EL (cell line): ENCODE measurements at places on chromosomes 5 and 9.
A peak's percentile ranks its signal among the peaks of the same experiment; 100 is the strongest.

GRCh38 chr5:131942016-131942415 lies 3.4 kb downstream of the MEIKIN start:
- no peak for DNase-seq

DNA sequence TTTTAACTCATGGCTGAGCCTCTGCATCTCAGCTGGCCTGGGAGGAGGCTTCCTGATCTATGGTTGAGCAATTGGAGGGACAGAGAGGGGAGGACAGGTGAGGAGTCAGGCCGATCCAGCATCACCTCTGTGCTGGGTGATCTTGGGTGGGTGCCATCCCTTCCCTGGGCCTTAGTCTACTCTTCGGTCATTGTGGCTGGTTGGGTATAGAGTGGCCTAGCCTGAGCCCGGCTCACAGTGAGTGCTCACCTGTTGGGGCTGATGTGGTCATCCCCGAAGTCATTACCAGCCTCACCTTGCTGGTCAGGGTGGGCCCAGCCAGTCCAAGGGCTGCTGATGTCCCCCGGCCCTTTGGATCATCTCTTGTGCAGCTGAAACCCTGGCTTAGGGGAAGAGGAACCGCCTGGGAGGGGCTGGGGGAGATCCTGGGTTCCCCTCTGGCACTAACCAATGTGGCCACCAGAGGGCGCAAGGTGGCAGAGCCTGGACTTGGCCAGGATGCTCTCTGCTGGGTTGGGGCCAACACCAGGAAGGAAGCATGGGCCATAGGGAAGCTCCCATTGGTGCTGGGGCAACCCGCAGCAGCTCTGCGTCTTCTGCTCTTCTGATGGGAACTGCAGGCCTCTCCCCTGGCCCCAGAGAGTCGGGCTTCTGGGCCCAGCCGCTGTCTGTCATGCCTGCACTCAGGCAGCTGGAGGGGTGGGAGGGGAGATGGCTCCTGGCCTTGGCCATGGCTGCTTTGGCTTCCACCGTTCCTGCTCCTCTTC lies 17.3 kb upstream of the ODF2 start:
- peak; percentile 79 for DNase-seq

GRCh38 chr9:130768891-130769403 lies 66.1 kb upstream of the ABL1 start:
- DNase-seq = no peak

- peak; percentile 86 for DNase-seq
These were observed 41.4 kb upstream of the TIFAB start for GRCh38 chr5:135493406-135494180.

- DNase-seq = no peak
These were observed 62.2 kb downstream of the RAD23B start for GRCh38 chr9:107345327-107345726.

DNA sequence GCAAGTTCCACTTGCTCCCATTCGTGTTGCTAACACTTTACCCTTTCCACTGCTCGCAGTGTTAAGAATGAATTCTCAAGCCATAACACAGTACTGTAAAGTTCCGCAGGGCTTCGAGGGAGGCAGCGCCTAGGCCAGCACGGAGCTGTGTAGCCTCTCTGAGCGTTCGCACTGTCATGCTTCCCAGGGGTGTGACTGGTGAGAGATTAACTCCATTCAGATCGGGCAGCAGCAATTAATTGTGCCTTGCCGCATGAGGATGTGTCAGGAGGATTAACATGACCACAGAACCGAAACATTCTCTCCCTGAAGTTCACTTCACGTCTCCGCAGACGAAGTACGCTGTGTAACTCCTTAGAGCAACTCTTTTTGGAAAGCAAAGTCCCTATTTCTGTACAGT lies 23.2 kb downstream of the ZBTB34 start:
- no peak for DNase-seq

GRCh38 chr9:16398691-16399090 lies 471.8 kb downstream of the BNC2 start:
- DNase-seq = no peak

DNA sequence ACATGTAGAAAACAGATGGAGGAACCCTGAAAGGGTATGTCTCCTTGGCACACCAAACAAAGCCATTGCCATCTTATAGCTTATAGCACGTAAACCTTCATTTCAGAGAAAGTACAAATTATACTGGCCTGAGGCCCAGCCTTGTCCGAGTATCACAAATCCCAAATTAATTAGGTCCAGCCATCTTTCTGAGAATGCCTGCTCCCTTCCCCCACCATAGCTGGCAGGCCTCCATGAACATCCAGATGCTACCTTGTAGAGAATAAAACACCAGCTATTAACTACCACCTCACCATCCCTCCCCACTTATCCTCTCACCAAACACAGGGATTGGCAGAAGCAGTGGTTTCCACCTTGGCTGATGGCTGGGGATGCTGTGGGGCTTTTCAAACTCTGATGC lies 224.0 kb downstream of the SPOCK1 start:
- DNase-seq = no peak

DNA sequence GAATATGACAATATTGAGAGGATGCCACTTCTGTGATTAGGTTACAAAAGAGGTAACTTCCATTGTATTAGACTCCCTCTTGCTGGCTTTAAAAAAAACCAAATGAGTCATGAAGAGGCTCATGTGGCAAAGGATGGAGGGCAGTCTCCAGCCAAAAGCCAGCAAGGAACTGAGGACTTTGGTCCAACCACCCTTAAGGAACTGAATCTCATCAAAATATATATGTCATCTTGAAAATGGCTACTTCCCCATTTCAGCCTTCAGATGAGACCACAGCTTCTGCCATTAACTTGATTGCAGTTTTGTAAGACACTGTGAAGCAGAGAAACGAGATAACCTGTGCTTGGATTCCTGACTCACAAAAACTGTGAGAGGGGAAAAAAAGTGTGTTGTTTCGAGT lies 15.5 kb upstream of the TRIM32 start:
- no peak for DNase-seq

- peak; percentile 10 for DNase-seq
These were observed 322.1 kb downstream of the DEPDC1B start for GRCh38 chr5:60377826-60378225.

- peak; percentile 74 for DNase-seq
These were observed 11.7 kb upstream of the OR1J2 start for GRCh38 chr9:122498883-122499288.

GRCh38 chr5:95530416-95530815 lies 24.4 kb downstream of the SKIC3 start:
- peak; percentile 82 for DNase-seq

DNA sequence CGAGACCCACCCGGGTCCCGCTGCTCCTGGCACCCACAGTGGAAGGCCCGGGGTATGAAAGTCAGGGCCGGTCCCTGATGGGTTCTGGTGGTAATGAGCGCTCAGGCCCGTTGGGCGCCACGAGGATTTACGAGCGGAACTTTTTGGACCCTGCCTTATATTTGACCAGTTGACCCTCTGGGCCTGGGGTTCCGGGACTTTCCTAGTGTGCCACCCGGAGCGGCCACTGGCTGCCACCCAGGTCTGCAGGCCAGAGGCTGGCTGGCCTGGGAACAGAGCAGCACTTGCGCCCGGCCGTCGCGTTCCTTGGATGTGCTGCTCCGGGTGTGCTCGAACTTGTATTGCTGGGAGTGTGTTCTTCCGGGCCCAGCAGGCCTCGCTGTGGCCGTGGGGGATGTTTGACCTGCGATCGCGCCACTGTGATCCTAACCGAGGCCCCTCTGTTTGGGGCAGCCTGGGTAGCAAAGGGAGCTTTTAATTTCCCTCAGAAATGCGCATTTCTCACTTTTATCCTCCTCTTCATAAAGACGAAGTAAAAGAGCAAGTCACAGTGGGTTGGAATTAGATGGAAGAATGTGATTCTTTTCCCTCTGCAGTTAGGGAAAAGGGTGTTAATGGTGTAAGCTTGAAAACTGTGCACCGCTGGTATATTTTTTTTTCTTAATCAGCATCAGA lies 1.2 kb downstream of the F2RL1 start:
- DNase-seq = no peak

GRCh38 chr9:91082731-91083130 lies 279.0 kb downstream of the AUH start:
- DNase-seq = no peak

GRCh38 chr5:123785162-123786071 lies 273.4 kb downstream of the CSNK1G3 start:
- DNase-seq = peak; percentile 70

DNA sequence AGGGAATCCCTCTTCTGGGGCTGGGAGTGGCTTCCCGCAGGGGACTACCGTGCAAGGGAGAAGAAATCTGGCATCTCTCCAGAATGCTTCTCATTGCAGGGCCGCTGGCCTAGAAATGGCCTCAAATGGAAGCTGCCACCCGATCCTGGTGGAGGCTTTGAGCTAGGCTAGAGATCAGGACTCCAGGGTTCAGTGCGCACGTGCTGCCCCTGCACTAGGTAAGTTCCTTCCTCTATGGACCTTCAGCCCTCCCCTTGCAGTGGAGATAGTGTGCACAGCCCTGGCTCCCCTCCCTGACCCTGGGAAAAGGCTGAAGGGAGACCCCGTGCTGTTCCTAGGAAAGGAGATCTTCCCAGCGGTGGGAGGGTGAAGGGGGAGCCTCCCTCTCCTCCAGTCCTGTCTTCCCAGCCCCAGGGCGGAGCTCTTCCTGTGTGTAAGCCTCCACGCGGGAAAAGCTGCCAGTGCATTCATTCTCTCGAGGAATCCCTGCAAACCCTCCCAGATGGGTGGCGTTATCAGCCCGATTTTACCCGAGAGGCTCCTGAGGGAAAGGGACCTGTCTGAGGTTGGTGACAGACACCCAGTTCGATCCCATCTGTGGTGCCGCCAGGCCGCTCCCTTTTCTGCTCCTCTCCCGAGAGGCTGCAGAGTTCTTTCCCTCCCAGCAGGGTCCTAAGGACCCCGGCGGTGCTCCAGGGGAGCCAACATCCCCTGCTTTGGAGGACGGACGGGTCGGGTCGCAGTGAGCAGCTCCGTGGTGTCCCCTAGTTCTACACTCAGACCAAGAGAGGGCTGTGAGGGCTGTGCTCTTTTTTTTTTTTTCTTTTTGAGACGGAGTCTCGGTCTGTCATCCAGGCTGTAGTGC lies 1.4 kb upstream of the CERCAM start:
- peak; percentile 39 for DNase-seq

GRCh38 chr5:150142959-150143349 lies 12.7 kb downstream of the PDGFRB start:
- peak; percentile 96 for DNase-seq

GRCh38 chr5:102591650-102592049 lies 92.8 kb upstream of the SLCO6A1 start:
- DNase-seq = no peak

DNA sequence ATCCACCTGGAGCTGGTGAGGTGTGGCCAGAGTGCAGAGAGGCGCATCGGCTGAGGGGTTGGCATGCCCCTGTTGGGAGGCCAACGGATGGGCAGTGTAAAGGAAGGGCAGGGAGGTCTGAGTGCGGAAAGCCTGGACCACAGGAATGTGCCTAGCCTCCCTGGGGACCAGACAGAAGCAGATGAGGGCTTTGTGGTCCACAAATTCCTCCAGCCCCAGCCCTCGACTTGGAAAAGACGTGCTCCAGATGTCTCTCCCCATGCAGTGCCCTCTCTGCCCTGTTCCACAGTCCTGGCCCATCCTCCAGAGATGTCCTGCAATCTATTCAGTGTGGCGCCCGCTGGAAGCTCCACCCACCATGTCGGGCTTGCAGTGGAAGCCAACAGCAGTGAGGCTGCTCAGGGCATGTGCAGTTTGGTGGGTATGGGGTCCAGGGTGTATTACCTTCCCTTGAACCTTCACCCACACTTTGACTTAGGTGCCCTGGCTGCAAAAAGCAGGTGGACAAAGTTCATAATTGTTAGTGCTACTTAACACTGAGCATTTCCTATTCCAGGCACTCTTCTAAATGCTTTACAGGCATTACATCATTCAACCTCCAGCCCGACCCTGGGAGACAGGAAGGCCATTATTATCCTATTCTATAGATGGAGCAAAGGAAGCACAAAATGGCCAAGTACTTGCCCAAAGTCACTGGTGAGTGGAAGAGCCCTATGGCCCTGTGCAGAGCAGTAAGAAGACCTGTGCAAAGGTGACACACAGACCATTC lies 120.2 kb upstream of the SLC25A48 start:
- peak; percentile 41 for DNase-seq

- no peak for DNase-seq
These were observed 28.9 kb downstream of the FYB1 start for GRCh38 chr5:39190311-39191102.

DNA sequence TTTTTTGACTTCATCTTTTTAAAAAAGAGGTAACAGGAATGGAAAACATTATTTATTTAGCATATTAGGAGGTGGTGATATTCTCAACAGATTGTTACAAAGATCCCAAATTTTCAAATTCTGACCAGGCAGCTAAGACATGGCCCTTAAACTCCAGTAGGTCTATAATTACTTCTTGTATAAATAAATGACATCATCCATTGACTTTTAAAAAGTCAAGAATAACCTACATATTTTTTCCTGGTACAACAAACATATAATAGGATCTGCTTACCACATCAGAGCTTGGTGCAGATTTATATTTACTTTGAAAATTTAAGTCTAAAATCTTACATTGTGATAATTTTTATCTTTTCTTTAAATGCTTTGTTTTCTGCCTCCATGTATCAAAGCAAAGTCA lies 92.2 kb upstream of the TRPM3 start:
- no peak for DNase-seq

GRCh38 chr5:128021411-128021810 lies 62.2 kb upstream of the SLC12A2 start:
- peak; percentile 23 for DNase-seq

DNA sequence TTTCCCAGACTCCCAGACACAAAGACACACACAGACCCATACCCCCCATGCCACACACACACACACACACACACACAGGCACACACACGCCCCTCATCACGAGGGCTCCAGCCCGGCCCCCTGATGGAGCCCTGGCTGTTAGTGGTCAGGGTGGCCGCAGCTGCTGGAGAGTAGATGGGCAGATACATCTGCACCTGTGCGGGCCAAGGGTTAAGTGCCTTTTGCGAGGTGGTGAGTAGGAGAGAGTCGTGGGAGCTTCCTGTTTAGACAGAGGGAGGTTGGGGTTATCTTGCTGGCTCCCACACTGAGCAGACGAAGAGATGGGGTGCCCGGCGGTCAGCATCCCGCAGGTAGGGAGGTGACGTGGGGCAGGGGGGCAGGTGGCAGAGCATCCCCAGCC lies 8.2 kb downstream of the PRRX2 start:
- DNase-seq = no peak

GRCh38 chr5:138180183-138180782 lies 1.4 kb downstream of the KIF20A start:
- peak; percentile 80 for DNase-seq

- DNase-seq = no peak
These were observed 123.4 kb upstream of the LRRTM2 start for GRCh38 chr5:138998521-138998920.

- DNase-seq = no peak
These were observed 89.2 kb upstream of the GRHPR start for GRCh38 chr9:37333288-37333687.
